ENCODE measurements at places on chromosomes 2 and 18. TPM values are rescaled to one million over a fixed set of nuclear protein-coding genes. Genes with fewer than 3 reads are reported as not detected.

- peak; percentile 78 for DNase-seq
Measured at GRCh38 chr18:31225668-31226067, 63.0 kb upstream of the DSC1 start.

- DNase-seq: peak; percentile 98
Measured at GRCh38 chr2:201780674-201781493, at the start of gene ALS2. Gene ALS2 (minus strand): TSS chr2:201780933. CDS start chr2:201768885, 12,048 bp downstream.

- peak; percentile 31 for DNase-seq
Measured at GRCh38 chr2:67733517-67733916, 329.3 kb downstream of the C1D start.

DNA sequence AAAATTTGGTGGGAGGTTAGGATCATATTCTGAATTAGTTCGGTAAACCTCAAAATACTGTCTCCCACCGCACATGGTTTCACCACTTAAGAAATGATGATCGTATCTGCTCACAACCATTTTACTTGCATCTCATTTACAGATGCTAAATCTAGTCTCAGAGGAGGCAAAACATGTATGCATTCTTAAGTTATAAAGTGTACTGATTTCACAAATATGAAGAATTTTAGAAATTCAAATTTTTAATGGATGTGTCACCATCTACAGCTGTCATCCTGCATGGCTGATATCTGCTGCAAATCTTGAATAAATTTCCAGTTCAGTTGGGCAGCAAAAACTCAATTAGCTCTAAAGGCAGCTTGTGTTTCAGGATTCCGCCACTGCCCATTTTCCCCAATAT is 243.3 kb upstream of the KCNJ3 start:
- DNase-seq: no peak

- DNase-seq: no peak
Measured at GRCh38 chr2:209121691-209122090, 302.2 kb upstream of the MAP2 start.

GRCh38 chr2:88753833-88754584 is 62.5 kb downstream of the RPIA start:
- no peak for DNase-seq

- no peak for DNase-seq
Measured at GRCh38 chr2:234679301-234679740, 182.4 kb upstream of the ARL4C start.

GRCh38 chr2:46445556-46445955 is 33.8 kb upstream of the TMEM247 start:
- DNase-seq: no peak

GRCh38 chr2:185979546-185980071 is 241.0 kb downstream of the FSIP2 start:
- peak; percentile 53 for DNase-seq

- peak; percentile 68 for DNase-seq
Measured at GRCh38 chr2:212227755-212228154, 310.8 kb downstream of the ERBB4 start.

DNA sequence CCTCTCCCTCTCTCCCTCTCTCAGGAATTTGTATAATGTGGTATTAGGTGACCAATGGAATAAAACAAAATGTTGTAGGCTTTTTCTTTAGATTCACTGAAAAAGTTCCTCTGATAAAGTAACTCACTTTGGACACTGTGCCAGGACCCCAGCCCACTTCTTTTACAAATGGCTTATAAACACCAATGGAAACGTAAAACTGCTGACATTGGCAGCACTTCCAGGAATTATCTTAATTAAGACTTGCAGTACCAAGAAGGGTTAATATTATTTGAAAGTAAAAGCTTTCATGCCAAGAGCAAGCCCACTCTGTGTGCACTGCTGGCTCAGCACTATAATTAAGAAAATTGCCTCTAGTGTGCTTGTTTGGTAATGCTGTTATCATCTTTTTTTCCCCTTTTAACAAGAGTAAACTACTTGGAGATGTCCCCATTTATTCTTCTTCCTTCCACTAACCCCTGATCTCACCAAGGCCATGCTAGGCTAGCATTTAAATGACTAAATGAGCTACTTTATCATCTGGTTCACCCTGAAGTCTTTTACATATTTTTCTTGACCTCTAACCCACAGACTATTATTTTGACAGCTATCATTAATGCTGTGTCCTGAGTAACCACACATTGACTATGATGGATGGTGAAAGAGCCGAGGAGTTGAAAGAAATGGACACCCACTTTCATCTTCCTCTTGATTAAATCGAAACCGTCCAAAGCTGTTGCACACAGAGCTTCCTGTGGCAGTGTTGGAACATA is 232.2 kb upstream of the ETAA1 start:
- DNase-seq: no peak

GRCh38 chr2:227147023-227147422 is 17.0 kb downstream of the COL4A4 start:
- no peak for DNase-seq

DNA sequence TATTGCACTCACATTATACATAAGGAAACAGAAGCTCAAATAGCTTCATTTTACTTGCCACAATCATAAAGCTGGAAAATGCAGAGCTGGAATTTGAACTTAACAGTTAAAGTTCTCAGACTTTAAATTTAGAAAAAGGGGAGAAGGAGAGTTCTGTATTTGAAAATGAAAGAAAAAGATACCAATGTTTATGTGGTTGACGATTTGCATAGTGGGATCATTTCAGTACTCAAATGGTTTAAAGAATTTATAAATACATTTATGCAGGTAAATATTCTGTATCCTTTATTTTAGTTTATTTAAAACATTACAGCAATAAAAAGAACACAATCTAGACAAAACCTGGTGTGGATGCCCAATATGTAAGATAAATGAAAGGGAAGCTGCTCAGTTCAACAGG is 25.5 kb upstream of the STAT4 start:
- no peak for DNase-seq

- DNase-seq: peak; percentile 70
Measured at GRCh38 chr2:383888-384287, 96.0 kb upstream of the ALKAL2 start.

GRCh38 chr18:41886126-41886807 is 68.8 kb upstream of the PIK3C3 start:
- no peak for DNase-seq

DNA sequence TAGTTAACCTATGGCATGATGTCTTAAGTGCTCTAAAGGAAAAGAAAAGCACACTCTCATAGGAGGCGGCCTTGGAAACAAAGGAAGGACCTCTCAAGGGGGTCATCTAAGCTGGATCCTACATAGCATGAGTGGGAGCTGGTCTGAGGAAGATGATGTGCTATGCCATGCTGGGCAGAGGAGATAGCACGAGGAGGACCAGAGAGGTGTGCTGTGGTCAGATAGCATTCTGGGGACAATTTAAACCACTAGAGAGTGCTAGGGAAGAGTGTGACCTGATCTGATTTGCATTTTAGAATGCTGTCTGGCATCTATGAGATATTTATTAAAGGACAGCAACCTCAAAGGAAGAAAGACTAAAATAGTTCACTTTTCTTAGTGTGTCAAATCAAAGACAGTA is 910.1 kb upstream of the CELF4 start:
- DNase-seq: no peak

The SERPINB4 gene
- not detected for total RNA-seq

The STEAP3 gene
- total RNA-seq: 13.1 TPM

The SIX3 gene
- total RNA-seq: 0.24 TPM

The UGT1A3 gene
- total RNA-seq: not detected

The CROCC2 gene
- total RNA-seq: not detected

The ANKRD30B gene
- not detected for total RNA-seq

The ITGA6 gene
- 42.4 TPM for total RNA-seq

The CPLX4 gene
- total RNA-seq: not detected

The IL1R2 gene
- total RNA-seq: not detected

The RAPH1 gene
- 5.8 TPM for total RNA-seq

The DAPL1 gene
- not detected for total RNA-seq

The LAPTM4A gene
- 118 TPM for total RNA-seq

Measured in Daoy (cell line).